ENCODE measurements at places on chromosomes 5 and 9.

GRCh38 chr9:35996358-35996970 is 38.5 kb upstream of the OR2S2 start:
- DNase-seq = no peak

DNA sequence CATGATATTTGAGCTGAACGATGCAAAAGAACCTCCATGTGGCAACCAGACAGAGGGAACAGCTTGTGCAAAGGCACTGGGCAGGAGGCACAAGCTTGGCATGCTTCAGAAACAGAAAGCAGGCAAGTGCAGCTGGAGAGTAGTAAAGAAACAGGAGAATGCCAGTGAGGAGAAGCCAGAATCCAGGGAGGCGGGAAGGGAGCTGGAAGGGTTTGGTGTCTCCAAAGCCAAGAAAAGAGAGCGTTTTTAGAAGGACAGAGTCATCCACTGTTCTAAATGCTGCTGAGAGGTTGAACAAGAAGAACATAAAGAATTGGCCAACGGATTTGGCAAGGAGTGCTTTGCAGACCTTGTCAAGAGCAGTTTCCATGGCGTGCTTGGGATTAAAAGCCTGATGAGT is 124.7 kb downstream of the TLE1 start:
- no peak for DNase-seq

- DNase-seq = no peak
Observed at GRCh38 chr5:127899214-127899610, 184.4 kb upstream of the SLC12A2 start.

- no peak for DNase-seq
Observed at GRCh38 chr5:79301046-79301712, 65.2 kb downstream of the JMY start.

DNA sequence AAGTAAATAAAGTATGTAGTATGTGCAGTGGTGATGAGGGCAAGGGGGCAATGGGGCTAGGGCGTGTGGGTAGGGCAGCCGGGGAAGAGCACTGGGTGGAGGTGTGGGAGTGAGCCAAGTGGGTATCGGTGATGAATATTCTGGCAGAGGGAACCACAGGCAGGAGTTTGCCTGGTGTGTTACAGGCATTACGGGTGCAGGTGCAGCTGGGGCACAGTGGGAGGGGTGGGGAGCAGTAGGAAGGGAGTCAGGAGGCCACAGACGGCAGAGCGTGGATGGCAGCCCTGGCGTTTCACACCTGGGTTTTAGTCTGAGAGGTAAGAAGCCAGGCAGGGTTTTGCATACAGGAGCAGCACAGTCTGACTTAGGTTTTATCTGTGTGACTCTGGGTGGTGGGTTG is 35.4 kb downstream of the SFXN1 start:
- no peak for DNase-seq

DNA sequence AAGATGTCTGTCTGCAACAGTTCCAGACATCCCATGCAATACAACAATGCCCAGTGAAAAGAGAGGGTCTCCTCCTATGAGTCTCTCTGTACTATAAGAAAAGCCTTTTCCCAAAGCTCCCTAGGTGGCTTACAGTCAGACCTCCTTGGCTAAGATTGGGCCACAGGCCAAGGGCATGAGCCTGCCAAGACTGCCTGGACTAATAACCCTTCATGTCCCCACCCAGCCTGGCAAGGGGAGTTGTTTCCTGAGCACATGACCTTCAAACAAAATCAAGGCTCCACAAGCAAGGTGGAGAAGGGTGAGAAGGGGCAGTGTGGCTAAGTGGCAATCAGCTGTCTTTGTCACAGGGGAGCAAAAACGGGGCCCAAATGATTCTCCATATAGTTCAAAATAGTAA is 75.6 kb upstream of the ZSWIM6 start:
- no peak for DNase-seq

DNA sequence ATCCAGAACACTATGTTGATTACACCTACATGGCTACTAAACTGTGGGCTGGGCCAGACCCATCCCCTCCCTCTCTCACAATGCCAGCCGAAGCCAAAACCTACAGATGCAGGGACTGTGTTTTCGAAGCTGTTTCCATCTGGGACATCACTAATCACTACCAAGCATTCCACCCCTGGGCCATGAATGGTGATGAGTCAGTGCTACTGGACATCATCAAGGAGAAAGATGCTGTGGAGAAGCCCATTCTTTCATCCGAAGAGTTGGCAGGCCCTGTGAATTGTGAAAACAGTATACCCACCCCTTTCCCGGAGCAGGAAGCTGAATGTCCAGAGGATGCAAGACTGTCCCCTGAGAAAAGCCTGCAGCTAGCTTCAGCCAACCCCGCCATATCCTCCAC is 65.0 kb downstream of the ZNF462 start:
- no peak for DNase-seq

Data from activated CD4-positive, alpha-beta T cell treated with anti-CD3 and anti-CD28 coated beads for 24 hours (primary cell).